ENCODE measurements at places on chromosomes 12 and 14.
A peak's percentile ranks its signal among the peaks of the same experiment; 100 is the strongest.

GRCh38 chr14:50061664-50062437 is 54.5 kb downstream of the VCPKMT start:
- peak; percentile 45 for DNase-seq

GRCh38 chr14:104687601-104688504 is 1.6 kb upstream of the INF2 start:
- peak; percentile 87 for DNase-seq

GRCh38 chr14:81484120-81484519 is 49.5 kb downstream of the SEL1L start:
- DNase-seq: no peak

DNA sequence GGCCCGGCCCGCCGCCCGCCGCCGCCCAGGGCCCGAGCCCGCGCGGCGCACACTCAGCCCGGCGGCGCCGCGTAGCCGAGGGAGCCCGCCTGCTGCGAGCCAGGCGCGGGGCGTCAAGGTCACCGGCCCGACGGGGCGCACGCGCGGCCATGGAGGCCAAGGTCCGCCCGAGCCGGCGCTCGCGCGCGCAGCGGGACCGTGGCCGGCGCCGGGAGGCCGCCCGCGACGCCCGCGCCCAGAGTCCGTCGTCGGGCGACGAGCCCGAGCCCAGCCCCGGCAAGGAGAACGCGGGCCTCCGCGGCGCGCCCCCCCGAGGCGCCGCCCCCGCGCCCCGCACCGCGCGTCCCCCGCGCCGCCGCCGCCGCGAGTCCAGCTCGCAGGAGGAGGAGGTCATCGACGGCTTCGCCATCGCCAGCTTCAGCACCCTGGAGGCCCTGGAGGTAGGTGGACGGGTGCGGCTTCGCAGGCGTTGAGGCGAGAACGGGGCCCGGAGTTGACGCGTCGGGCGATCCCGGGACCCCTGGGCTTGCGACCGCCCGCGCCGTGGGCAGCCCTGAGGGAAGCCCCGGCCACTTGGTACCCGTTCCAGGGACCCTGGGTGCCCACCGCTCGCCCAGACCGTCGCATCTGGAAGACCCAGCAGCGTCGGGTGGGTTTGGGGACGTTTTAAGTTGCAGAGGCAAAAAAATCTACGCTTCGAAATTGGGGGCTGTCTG is 629 bp downstream of the FBRSL1 start:
- DNase-seq: peak; percentile 64

- DNase-seq: peak; percentile 79
These were observed 7.7 kb upstream of the AMN1 start for GRCh38 chr12:31736472-31736871.

DNA sequence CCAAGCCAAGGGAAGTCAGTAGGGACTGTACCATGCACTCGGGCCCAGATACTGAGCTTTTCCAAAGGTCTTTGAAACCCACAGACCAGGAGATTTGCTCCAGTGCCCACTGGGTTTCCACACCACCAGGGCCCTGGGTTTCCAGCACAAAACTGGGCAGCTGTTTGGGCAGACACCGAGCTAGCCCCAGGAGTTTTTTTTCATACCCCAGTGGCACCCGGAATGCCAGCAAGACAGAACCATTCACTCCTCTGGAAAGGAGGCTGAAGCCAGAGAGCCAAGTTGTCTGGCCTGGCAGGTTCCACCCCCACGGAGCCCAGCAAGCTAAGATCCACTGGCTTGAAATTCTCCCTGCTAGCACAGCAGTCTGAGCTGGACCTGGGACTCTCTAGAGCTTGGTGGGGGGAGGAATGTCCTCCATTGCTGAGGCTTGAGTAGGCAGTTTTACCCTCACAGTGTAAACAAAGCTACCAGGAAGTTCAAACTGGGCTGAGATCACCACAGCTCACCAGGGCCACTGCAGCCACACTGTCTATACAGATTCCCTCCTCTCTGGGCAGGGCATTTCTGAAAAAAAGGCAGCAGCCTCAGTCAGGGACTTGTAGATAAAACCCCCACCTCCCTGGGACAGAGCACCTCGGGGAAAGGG is 793.7 kb downstream of the RPS29 start:
- peak; percentile 20 for DNase-seq

GRCh38 chr12:94879542-94879941 is 124.0 kb downstream of the NDUFA12 start:
- peak; percentile 35 for DNase-seq

DNA sequence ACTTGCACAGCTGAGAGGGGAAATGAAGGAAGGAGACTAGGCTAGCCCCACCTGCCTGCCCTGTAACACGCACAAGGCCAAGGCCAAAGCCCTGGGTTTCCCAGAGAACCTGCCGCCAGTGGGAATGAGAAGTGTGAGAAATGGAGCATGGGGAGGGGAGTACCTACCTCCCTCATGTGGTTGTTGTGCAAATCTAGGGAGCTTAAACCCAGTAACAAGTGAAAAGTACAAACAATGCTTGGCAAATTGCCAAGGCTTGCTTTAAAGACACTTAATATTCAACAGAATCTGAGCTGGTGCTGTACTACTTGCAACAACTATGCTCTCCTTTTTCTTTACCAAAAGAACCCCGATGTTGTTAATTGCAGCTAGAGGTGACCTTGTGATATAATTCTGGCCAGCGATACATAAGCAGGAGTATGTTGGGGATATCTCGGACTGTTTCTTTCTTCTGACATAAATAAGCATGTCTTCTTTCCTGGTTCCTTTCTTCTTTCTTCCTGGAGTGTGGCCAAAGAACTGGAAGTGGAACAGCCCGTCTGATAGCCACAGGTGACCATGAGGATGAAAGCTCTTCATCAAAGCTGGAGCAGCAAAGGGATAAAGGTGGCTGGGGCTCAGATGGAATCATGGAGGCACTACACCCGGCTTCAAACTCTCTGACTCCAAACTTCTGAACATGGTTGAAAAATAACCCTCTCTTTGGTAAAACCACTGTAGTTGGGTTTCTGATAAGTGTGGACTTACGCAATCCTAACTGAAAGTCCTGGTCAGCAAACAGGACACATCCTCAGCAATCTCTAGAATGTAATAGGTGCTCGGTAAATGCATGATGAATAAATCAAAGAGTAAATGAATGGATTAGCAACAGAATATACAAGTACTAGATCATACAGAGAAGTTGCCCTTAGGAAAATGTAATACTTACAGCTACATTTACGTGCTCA is 207.9 kb downstream of the NUAK1 start:
- DNase-seq: no peak

GRCh38 chr12:119302451-119303080 is 32.0 kb upstream of the CCDC60 start:
- no peak for DNase-seq

- DNase-seq: peak; percentile 29
These were observed 1.8 kb upstream of the TUBA1B start for GRCh38 chr12:49133014-49133413.

GRCh38 chr12:96108321-96108720 is 72.9 kb upstream of the LTA4H start:
- DNase-seq: no peak

- no peak for DNase-seq
These were observed 82.9 kb downstream of the FGD4 start for GRCh38 chr12:32482226-32482625.

DNA sequence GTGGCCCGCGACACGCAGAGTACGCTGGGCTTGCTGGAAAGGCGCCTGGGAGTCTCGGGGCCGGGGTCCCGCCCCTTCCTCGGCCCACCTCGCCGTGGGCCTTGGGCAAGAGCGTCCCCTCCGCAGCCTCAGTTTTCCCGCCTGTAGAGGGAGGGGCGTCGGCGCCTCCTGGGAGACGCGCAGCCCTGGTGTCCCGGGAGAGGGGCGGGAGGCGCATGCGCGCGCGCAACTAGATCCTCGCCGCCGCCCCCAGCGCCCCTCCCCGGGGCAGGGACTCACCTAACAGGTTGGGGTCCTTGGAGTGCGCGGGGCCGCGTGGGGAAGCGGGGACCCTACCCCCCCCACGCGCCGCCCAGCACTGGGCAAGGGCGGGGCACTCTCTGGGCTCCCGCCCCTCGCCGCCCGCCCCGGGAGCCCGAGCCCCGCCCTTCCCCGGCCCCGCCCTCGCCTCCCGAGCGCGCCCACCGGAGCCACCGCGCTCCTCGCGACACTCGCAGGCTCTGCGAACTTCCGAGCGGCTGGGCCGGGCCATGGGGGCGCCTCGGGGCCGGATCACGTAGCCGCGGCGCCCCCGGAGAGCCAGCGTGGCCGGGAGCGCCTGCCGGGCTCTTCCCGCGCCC is at the start of gene KIF26A:
TSS of gene KIF26A (plus strand) at position 490 of the 620 bp plus-strand sequence. CDS start 136 bp downstream, outside the sequence.
- peak; percentile 48 for DNase-seq

DNA sequence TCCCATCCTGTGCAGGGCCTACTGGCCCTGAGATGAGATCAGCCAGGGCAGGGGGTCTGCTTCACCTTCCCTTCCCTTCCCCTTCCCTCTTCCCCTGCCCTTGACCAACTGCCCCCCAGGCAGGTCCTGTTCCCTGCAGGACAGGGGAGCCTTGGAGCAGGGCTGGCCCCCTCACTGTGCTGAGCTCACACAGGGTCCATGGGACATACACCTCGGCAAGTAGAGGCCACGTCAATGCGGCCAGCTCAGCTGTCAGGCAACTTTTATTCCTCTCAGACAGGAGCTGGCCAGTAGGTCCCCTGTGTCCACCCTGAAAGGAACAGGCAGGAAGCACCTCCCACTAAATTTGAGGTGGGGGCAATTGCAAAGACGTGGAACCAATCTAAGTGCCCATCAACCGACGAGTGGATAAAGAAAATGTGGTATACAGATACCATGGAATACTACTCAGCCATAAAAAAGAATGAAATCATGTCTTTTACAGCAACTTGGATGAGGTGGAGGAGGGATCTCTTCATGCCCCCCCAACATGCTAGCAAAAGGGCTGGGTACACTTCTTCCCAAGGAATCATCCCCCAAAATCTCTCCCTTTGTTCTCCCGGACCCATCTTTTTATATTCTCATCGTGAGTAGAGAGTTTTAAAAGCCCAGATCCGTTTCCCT is 148.7 kb downstream of the BCL11B start:
- no peak for DNase-seq

DNA sequence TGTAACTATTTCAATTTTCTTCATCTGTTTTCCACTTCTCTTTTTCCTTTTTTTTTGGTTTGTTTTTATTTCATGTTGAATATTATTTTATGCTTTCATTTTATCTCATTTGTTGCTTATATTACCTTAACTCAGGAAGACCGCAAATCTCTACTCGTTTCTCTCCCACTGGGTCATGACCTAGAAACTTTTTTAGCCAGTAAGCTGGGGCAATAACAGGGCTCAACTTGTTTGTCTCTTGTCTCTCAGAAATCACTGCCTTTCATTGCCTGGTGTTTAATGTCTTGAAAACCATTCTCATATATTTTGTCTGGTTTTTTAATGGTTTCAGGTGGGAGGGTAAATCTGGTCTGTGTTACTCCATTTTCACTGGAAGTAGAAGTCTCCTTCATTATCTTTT is 36.6 kb upstream of the ATP2B1 start:
- no peak for DNase-seq

DNA sequence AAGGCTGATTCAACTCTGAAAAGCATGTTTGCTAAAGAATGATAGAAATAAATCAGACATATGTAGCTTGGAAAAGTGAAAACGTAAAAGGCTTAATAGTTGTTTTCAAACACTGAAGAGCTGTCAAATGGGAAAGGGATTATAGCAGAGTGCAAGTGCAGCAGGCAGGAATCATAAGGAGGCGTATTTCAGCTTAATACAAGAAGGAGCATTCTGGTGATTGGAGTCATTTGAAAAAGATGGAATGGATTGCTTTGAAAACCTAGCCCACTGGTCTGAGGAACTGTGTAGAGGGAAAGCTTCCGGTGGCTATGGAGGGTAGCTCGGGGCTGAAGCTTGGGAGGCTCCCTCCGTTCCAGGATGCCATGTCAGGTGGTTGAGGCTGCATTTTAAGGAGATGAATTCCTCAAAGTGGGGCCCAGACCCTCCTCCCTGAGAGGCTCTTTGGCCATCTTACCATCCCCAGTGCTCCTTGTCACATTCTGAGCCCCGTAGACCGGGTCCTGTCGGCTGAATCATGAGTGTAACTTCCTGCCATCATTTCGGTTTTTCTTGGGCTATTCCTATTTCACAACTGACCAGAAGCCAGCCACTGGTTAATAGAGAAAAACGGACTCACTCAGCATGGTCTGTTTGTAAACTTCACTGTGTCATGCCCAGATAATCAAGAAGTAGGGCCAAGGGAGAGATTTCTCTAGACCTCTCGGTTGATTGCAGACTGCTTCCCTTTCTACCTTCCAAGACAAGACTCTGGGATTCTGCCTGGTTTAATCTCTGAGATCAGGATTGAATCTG is 6.5 kb downstream of the WNT5B start:
- no peak for DNase-seq

DNA sequence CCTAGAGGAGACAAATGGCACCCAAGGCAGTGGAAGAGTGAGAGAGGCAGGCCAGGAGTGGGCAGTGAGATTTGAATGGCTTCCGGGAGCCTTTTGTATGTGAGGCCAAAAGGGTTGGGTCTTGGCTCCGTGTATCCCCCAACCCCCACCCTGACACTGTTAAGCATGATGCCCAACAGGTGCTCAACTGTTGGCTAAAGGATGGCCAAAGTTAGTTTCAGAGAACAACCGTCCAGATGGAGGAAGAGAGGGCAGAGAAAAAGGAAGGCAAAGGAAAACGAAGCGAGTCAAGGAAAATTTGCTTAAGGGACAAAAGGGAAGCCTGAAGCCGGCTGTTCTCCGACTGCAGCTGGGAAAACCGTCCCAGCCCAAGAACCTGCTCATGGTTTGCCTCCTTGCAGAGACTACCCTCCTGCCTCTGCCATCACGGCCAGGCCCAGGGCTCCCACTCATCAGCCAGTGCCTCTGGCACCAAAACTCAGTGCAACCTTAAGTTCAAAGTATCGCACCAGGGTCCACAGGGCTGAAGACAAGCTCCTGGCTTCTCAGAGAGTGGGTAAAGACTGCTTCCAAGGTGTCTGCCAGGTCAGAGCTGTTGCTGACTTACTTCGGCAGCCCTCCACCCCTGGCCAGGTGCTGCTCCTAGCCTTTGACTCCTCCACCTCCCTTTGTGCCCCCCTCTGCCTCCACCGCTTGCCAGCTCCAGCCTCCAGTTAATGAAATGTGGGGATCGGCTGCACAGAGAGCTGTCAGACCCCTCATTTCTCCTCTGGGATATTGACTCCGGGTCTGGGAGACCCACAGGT is 4.2 kb upstream of the C1QL4 start:
- DNase-seq: no peak

GRCh38 chr12:118220702-118221101 is 84.8 kb downstream of the PEBP1 start:
- DNase-seq: no peak

GRCh38 chr14:59481407-59481806 is 2.8 kb downstream of the L3HYPDH start:
- no peak for DNase-seq

GRCh38 chr14:106347890-106348755 is 821.7 kb downstream of the TMEM121 start:
- DNase-seq: no peak

DNA sequence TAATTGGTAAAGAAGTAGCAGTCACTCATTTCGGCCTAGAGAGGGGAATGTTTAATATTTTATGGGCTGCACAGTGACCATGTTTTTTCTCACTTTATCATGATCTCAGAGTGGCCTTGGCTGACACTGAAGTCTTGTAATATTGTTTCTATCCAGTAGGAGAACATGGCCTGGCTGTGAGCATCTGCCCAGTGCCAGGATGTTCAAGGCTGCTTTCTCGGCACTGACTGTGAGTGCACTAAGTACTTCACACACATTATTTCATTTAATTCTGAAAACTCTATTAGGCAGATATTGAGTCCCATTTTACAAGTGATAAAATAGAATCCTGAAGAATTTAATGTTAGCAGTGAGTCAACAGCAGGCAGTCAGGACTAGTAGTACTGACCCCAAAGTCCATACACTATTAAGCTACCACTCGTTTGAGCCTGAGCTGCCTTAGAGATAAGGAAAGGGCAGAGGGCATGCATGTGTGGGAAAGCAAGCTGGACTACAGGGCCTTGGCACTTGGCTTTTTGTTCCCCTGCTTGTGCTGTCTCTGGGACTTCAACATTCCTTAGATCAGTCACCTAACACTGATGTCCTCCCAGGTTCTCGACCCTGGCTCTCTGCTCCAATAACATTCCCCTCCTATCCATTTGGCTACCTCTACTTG is 42.2 kb upstream of the APPL2 start:
- DNase-seq: no peak

Measured in astrocyte of the hippocampus (primary cell).